ENCODE measurements at places on chromosomes 13 and 19.

DNA sequence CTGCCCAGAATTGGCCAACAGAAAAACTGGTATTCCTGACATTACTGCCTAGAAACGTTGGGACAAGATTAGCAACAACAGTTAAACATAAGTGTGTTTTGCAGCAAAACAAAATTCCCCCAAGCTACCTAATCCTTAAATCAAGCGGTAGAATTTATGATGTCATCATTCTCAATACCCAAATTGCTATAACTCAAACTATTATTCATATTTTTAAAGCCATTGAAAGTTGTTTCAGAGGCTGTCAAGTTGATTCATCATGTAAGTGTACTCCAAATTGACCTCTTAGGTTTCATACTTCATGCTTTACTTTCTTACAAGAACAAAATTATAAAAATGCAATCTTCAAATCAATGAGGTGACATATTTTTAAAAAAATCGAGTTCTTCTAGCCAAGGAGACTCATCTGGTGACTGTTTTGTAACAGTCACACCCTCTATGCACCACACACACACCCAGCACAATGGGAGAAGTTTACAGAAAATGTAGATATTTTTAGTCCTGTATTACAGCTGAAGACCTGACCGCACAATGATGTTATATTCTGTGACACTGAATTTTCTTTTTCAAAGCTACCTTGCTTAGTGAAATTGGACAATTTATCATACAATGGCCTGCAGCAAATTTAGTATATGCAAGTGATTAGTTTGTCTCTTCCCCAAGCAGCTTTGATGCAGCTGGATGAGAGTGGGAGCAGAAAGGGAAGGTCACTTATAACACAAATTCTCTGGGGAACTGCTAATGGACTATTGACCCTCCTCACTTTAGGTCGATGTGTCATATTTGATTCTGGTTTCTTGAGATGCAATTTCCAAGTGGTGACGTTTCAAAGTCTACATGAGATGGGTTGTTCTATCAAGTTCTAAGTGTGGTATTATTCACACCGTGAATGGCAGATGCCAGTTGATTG is 345.3 kb upstream of the OBI1 start:
- no peak for DNase-seq

GRCh38 chr19:41882568-41883462 is at the start of gene ARHGEF1:
ARHGEF1 (plus strand) TSS chr19:41883184; CDS start chr19:41888083, 4,899 bp downstream.
- no peak for DNase-seq

DNA sequence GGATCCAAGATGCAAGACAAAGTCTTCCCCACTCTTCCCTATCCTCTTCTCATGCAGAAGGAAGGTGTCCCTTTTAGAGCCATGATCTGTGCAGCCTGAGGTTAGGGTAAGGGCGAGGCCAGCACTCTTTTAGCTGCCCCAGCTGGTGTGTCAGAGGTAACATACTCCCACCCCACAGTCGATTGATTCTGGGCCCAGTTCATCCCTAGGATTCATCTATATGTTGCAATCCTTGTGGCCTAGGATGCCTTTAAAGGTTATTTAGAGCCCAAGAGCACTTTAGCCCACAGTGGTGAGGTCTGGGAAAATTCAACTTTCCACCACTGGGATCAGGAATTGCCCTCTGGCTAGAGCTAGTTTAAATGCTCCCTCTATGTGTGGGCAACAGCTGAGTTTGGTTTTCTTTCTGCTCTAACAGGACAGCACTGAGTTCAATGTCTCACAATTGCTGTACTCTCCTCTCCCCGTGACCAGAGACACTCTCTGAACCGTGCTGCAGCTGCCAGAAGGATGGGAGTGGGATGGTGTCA is 201.3 kb upstream of the SERP2 start:
- no peak for DNase-seq

DNA sequence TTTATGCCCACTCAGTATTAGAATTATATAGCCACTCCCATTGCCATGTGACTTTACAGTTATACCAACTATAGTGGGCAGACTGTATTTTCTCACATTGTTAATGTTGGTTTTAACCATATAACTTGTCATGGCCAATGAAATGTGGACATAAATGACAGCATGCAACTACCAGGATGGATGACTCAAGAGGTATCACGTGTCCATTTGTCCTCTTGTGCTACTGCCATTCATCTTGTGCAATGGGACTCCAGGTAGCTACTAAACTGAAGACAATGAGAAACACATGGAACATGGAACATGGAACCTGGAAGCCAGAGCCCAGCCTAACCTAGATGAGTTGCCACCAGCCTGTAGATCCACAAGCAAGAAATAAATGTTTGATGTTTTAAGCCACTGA is 242.7 kb upstream of the IPO5 start:
- DNase-seq: no peak

GRCh38 chr13:40132249-40132648 is 476.8 kb downstream of the COG6 start:
- no peak for DNase-seq

GRCh38 chr13:107370015-107370785 is 802.3 kb upstream of the ARGLU1 start:
- no peak for DNase-seq

Data from NCI-H1417 treated with DMSO at 0.1 percent for 48 hours (cell line).